ENCODE measurements at places on chromosomes 11 and 22.

DNA sequence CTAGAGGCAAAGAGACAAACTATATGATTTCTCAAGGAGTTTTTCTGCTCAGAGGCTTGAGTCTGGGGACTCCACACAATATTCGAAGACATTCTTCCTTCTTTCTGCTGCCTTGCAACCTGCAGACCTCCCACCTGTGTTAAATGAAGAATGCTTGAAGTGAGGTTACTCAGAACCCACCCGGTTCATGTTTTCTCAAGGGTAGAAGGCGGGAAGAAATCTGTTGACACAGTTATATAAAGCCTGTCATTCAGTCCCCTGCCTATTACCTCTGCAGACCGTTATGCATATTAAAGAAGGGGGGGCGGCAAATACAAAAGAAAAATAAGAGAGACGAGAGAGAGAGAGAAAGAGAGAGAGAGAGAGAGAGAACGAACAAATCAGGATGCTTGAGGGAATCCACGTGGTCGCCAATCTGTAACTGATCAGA lies 2.2 kb upstream of the KMT2A start:
- DNase-seq: no peak

- no peak for DNase-seq
These were observed 81.4 kb downstream of the KCNQ1 start for GRCh38 chr11:2525941-2526807.

DNA sequence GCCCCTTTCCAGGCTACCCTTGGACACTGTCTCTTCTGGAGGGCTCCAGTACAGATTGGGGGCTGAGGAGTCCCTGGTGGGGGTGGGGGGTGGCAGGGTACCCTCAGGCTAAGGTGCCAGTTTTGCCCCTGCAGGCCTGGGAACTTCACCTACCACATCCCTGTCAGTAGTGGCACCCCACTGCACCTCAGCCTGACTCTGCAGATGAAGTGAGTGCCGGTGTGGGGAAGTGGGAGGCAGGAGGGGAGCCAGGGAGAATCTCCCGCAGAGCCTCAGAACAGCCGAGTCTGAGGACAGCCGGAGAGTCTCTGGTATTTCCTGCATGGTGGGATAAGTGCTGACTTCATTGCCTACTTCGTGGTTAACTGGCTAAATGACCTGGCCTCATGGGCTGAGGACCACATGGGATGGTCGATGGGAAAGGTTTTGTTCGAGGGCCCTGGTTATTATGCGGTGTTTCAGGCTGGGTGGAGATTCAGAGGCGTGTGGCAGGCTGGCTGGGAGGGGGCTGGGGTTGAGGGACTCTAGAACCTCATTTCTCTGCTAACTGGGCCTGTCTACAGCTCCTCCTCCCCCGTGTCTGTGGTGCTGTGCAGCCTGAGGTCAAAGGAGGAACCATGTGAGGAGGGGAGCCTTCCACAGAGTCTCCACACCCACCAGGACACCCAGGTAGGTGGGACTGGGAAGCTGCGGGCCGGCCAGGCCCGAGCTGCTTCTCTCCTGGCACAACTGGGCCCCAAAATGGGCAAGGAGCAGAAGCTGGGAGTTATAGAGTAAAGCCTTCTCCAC lies 8.5 kb downstream of the TMEM258 start:
- no peak for DNase-seq

DNA sequence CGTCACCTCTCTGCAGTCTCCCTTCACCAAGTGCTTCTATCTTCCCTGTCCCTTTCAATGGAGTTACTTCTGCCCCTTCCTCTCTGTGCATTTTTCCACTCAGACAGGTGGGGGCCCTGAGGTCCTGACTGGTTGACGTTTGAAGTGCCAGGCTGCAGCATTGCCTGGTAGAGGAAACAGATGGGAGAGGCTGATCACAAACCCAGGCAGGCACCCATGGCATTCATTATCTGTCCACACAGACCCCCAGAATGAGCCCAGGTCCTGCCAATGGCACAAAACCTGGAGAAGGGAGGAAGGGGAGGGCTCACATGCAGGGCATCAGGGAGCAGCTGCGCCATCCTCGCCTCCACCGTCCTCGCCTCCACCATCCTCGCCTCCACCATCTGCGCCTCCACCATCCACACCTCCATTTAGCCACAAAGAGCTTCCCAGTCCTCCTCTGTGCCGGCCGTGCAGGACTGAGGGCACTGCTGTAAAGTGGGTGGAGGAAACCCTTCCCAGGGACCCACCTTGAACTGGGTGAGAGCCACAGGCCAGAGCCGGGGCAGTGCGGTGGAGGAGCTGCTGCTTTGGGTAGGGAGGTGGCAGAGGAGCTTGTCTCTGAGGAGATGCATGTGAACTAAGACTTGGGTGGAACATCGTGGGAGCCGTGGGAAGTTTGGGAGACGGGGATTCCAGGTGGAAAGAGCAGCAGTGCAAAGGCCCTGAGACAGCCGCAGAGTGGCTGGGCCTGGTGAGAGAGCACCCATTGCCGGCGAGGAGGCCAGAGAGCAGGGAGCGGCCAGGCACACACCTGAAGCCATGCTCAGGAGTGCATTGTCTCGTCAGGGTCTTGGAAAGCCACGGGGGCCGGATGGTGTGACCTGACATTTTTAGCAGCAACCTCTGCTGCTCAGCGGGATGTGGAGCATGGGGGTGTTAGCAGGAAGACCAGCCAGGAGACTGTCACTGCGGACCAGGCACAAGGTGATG lies 145.1 kb downstream of the TBC1D22A start:
- DNase-seq: no peak

DNA sequence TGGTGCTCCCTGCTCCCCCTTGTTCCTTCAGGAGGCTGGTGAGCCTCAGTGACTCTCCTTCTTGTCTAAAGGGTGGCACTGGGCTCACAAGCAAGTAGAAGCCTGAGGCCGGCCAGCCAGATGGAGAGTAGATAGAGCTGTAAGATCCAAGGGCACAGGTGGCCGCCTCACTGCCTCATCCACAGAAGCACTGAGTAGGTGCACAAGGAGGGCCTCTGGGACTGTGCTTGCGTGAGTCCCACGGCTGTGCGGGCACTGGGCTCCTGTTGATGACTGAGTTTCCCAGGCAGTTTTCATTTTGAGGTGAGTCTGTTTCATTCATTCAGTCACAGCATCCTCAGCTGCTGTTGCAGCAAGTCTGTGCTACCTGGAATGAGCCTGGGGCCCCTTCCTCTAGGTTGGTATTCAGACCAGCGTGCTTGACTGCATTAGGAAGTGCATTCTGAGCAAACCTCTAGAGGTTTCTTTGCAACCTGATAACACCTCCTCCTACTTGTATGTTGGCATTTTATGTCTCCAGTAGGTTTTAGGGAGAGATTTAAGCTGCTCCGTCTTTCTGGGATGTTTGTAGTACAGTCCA lies 184.0 kb downstream of the TBC1D22A start:
- DNase-seq: no peak

- no peak for DNase-seq
These were observed 2.4 kb downstream of the BSX start for GRCh38 chr11:122979103-122979814.

DNA sequence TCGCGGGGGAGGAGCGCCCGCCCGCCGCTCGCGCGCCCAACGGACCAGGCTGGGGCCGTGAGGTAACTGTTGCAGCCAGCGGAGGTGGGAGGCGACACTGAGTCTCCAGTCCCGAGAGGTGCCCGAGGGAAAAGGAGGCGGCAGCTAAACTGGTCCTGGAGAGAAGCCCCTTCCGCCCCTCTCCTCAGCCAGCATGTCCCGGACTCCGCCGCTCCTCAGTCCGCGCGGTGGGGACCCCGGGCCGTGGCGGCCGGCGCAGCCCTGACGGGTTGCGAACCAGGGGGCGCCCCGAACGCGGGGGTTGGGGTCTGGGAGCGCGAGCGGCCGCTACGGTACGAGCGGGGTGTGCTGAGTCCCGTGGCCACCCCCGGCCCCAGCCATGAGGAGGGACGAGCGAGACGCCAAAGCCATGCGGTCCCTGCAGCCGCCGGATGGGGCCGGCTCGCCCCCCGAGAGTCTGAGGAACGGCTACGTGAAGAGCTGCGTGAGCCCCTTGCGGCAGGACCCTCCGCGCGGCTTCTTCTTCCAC lies at the start of gene PDE3B:
Gene PDE3B (plus strand): TSS at position 108 of the 529 bp plus-strand sequence. CDS start 272 bp downstream, at position 380.
- peak; percentile 64 for DNase-seq

DNA sequence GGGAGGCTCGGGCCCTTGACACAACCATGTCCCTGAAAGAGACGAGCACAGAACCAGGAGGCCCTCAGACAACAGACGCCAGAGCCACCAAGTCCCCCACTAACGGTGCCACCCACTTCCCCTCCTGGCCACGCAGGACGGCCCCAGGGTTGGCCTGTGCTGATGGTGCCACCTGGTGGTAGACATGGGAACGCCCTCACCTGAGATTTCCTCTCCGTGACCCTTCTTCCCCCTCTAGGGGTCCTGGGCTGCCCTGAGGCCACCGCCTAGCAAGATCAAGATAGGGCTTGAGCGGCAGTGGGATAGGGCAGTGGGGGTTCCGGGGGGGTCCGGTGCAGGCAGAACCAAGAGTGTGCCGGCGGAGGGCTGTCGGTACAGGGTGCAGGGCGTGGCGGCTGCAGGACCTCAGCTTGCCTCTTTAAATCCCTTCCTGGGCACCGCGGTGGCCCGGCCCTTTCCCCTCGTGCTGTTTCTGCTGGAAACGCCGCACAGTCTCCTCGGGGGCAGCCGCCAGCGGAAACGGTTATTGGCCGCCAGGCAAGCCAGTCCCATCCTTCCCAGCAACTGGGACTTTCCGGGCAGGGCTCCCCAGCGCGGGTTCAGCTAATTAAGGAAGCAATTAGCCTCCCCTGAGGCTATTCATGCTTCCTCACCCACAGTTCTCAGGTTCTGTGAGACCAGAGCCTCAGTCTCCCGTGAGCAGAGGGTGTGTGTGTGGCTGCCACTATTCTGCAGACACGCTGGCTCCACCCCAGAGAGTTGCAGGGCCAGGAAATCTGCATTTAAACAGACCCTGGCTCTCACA lies 5.5 kb upstream of the NFAM1 start:
- peak; percentile 74 for DNase-seq

GRCh38 chr22:40857309-40857855 lies 434 bp downstream of the XPNPEP3 start:
- no peak for DNase-seq

- no peak for DNase-seq
These were observed 24.8 kb downstream of the YPEL4 start for GRCh38 chr11:57624864-57625263.
